ENCODE measurements at places on chromosomes 12 and 14.
A peak's percentile ranks its signal among the peaks of the same experiment; 100 is the strongest.

GRCh38 chr12:131683266-131684014, 27.4 kb upstream of the SFSWAP start:
- peak; percentile 40 for DNase-seq

DNA sequence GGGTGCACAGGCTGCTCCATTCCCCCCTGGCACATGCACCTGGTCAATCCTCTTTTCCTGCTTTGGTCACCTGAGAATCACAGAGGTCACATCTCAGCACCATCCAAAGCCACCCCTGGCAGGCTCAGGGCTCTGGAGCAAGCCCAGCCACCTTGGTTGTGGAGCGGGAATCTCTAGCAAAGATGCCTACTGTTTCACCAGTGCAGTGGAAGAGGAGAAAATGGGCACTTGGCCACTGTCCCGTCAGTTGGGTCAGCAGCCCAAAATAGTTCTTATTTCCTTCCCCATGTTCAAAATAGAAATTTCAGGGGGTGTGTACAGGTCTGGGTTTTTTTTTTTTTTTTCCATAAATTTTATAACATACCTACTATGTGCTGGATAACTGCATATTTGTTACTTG, 18.3 kb downstream of the RTL1 start:
- no peak for DNase-seq

DNA sequence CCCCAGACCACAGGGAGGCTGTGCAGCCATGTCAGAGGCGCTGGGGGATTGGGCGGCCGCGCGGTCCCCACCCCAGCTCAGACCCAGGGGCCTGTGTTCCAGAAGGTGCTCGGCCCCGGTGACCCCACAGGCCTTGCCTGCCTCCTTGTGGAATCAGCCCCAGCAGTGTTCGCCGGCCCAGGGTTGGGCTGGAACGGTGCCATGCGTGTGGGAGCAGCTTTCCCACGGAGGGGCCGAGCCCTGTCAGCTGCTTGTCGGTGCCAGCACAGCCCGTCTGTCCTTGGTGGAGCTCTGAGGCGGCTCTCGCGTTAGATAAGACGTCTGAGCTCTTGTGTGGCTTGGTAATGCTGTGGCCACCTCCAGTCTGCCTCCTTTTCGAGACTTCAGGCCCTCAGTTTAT, 8.5 kb downstream of the ZFYVE21 start:
- no peak for DNase-seq

DNA sequence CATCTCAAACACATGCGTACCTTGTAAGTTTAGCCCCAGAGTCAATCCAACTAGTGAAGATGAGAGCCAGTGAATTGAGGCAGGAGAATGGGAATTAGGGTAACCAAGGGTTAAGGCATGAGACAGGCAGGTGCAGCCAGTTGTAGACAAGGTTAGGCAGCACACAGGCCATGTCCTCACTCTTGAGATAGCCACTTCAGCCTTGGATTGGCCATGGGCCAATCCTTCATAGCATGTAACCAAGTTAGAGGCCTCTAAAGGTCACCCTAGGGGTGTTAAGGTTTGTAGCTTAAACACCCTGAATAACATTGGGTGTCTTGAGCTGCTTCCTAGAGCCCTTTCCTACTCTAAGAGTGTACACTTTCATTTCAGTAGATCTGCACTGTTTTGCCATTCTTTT, 208.2 kb upstream of the RBM19 start:
- DNase-seq = no peak

DNA sequence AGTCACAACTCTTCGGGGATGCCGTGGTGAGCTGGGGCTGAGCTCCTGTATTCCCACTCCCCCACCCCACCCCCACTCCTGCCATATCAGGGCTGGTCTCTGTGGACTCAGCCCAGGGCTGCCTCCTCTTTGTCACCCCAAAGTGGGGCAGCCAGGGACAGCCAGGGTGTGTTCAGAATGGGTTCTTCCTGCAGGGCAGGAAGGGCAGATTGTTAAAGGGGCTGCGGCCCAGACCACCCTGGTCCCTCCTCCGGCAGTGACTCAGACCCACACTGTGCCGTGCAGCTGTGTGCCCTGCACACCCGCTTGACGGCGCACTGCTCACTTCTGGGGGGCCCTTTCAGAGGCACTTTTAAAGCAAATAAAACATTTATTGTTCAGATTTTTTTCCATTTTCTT, 9.3 kb downstream of the SLC48A1 start:
- no peak for DNase-seq

GRCh38 chr14:63853831-63854293, 1.1 kb downstream of the SYNE2 start:
- peak; percentile 60 for DNase-seq

GRCh38 chr12:118271183-118271582, 101.5 kb downstream of the TAOK3 start:
- DNase-seq = no peak

- DNase-seq = peak; percentile 36
Measured at GRCh38 chr12:110930348-110931314, 10.3 kb upstream of the MYL2 start.

- DNase-seq = no peak
Measured at GRCh38 chr14:85619851-85620250, 89.9 kb downstream of the FLRT2 start.

DNA sequence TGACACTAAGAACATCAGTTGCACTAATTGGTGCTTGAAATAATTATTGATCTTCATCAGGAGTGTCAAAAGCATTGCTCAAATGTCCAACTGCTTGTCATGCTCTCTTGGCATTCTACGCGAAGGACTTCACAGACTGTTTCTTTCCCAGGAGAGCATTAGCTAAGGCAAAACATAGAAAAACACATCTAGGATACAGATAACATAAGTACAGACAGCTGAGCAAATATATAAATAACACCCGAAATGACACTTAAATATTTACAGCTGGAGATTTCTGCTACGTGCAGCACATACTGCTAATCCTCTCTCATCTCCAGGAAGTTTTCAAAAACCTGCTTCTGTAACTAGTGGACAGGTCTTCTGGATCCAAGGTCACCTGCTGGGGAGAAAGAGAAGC, 120.0 kb upstream of the PRMT8 start:
- no peak for DNase-seq

GRCh38 chr12:4787965-4788364, 67.8 kb downstream of the GALNT8 start:
- no peak for DNase-seq

DNA sequence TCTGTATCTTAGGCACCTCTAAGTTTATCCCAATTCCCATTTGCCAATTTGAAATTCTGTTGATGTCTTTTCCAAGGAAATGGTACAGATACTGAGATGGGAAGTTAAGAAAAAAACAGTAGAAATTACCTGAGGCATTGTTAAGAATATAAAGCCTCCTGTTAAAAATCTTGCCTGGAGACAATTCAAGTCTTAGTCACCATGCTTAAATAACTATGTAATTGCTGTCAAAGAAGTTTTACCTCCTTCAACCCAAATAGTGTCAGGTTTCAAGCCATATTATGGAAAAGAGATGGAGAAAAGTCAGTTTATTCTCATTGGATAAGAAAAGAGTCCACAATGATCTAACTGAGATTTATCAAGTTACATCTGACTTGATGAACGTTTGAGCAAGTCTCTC, 974.7 kb downstream of the GALC start:
- DNase-seq = no peak

DNA sequence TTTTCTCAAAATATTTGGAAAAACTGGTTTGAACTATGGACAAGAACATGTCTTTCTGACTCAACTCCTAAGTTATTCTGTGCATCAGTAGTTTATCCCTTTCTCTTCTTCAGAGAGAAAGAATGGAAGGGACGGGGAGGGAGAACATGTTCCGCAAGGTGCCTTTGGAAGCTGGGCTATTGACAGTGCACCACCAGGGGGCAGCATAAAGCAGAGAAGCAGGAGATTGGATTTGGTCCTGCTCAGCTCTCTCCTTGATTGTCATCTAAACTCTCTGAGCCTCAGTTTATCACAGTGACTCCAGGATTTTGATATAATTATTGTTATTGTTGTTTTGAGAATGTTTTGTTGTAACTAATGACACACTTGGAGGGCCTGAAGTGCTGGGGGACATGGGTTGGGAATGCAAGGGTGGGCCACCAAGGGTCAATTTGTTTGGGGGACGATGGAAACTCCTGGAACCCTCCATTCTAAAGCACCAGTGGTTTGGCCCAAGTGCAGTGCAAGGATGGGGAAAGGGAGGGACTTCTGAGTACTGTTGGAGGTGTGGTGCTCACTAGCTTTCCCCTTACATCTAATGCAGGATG, 45.3 kb upstream of the ANO6 start:
- DNase-seq = peak; percentile 85

DNA sequence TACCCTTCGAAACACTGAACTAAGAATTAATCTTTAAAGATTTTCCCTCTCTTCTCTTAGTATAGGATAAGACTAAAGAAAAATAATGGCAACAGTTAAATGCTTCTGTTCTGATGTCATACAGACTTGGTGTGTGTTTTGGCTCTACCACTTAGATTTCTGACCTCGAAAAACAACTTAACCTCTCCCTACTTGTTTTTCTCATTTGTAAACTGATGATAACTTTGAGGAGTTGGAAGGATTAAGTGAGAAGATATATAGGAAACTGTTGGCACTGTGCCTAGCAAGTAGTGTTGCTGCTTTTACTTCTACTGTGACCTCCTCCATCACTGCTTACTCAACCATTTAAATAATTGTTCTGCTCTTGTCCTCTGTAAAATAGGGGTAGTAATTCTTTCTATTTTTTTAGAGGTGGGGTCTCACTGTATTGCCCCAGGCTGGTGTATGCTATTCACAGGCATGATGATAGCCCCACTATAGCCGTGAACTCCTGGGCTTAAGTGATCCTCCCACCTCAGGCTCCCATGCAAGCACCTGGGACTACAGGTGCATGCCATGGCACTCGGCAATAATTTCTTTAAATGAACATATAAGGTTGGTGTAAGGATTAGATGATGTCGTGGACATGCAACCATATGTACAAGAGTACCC, 22.4 kb downstream of the PALS1 start:
- DNase-seq = no peak

DNA sequence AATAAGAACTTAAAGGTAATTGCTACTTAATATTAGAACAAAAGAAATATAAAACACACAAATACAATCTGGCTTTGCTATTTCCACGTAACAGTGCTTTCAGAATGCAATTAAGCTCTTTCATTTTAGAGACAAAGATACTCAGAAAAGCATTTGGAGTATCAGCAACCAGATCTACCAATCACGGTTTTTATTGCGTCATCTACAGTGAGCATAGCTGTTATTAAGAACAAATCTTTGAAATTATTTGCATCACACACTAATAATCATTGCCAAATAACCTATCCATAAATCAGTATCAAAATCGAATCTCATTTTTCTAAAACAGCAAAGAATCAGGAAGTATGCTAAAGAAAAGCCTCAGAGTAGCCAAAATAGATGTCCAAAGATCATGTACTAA, 26.9 kb upstream of the GARIN2 start:
- DNase-seq = no peak

- no peak for DNase-seq
Measured at GRCh38 chr14:77986773-77987172, 183.4 kb upstream of the NRXN3 start.

DNA sequence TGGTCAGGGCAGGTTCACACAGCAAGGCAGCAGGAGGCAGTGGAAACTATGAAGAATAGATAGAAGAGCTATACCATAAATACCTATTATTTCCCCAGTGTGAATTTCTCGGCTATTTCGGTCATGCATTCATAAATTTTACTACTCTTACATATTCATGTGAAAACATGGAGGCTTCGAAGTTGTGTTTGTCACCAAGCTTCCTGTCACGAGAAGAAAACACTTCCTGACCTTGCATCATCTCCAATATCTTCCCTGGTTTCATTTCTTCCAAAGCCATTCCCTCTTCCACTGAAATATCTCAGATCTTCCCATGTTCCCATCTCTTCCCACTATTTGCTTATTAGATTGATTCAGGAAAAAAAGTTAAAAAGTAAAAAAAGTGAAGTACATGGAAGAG, 80.4 kb downstream of the CPNE8 start:
- no peak for DNase-seq

GRCh38 chr14:94128216-94128839, 1.1 kb downstream of the IFI27L2 start:
- DNase-seq = peak; percentile 41

DNA sequence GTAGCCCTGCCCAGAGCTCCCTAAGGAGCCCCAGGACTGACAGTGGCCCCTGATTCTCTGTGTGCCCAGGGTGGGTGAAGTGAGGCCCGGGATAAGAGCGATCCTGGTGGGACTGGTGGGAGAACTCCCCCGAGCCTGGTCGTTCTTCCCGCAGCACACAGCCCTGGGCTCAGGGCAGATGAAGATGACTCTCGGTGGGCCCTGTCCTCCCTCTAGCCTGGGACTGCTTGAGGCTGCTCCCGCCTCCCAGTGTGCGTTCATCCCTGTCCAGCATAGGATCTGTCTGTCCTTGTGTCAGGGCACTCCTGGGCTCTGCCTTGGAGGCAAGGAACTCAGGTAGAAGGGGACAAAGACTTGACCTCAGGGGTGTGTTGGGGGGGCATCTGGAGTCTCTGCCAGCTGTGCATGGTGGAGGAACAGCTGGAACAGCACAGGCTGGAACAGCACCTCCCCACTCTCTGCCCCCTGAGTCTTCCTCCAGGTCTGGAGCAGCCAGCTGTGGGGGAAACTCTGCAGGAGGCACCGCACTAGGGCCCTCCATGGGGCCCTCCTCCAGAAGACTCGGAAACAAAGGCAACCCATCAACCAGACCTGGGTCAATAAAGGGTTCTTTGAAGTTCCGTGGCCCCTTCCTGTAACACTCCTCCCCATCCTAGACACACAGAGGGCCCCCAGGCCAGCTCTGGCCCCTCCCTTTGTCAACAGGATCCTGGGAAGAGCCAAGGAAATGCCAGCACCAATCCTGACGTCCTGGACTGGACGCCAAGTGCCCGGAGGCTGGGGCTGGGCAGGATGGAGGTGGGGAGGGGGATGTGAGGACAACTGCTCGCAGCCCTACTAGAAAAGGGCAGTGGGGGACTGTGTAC, 15.9 kb downstream of the FAIM2 start:
- DNase-seq = no peak

- DNase-seq = no peak
Measured at GRCh38 chr14:59566296-59566695, 10.3 kb downstream of the CCDC175 start.

- no peak for DNase-seq
Measured at GRCh38 chr12:3285570-3285969, 205.4 kb upstream of the PRMT8 start.

GRCh38 chr12:58916921-58917511, 3.3 kb downstream of the LRIG3 start:
- no peak for DNase-seq

- no peak for DNase-seq
Measured at GRCh38 chr12:15446807-15447206, 124.5 kb downstream of the PTPRO start.

DNA sequence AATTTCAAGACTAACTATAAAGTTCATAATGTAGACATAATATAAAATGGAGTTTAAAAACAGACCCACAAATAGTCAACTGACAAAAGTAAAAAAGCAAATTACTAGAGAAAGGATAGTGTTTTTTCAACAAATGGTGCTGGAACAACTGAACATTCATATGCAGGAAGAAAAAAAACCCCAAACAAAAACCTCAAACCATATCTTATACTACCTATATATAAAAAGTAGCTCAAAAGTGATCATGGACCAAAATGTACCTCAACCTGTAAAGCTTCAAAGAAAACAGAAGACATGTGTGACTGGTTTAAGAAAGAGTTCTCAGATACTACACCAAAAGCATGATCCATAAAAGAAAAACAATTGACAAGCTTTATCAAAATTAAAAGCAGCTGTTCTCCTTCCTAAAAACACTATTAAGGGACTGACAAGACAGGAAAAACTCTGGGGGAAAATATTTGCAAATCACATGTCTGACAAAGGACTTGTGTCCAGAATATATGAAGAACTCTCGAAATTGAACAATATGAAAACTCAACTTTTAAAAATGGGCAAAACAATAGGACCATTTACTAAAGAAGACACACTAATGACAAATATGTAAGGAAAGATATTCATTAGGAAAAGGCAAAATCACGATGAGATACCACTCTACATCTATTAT, 22.7 kb upstream of the ARID4A start:
- DNase-seq = no peak
